HCT116 (cell line): ENCODE measurements at places on chromosomes 7 and 10.

- no peak for DNase-seq
These were observed 91.4 kb upstream of the DIP2C start for GRCh38 chr10:780536-781524.

DNA sequence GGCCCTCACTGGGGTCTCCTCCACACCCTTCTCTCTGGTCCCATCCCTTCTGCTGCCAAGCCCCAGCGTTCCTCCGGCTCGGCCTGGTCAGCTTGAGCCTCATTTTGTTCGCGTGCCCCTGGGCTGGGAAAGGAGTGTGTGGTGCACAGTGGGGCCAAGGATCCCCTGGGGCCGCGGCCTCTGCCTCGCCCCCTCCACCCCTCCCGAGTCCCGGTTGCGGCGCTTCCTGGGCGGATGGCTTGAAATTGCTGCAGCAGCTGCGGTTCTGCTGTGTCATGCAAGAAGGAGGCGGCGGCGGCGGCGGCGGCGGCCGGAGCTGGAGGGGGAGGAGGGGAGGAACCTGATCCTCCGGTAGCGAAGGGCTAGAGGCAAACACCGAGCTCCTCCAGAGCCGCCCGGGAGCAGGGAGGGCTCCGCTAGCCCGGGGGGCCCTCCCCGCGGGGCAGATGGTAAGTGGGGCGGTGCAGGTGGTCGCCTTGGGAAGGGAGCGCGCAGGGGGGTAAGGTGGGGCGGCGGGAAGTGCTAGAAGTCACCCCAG lies 217.8 kb upstream of the MKLN1 start:
- no peak for DNase-seq

DNA sequence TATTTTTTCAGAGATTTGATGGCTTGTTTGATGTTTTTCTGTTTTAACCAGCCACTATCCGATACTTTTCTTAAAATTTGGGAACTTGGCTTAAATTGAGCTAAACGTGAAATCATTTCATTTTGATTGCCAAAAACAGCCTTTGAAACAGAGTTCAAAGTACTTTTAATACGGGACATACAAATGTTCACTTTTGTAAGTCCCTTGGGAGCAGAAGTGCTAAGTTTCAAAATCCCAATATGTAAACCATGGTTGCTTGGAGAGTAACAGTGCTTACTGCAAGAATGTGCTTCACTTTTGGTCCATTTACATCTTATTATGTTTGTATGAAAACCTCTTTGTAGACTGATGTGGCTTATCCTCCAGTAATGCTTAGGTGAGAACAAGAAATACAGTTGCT lies 10.9 kb downstream of the PNPLA8 start:
- DNase-seq, result no peak

GRCh38 chr10:9238041-9238440 lies 1183.6 kb downstream of the GATA3 start:
- DNase-seq, result no peak

DNA sequence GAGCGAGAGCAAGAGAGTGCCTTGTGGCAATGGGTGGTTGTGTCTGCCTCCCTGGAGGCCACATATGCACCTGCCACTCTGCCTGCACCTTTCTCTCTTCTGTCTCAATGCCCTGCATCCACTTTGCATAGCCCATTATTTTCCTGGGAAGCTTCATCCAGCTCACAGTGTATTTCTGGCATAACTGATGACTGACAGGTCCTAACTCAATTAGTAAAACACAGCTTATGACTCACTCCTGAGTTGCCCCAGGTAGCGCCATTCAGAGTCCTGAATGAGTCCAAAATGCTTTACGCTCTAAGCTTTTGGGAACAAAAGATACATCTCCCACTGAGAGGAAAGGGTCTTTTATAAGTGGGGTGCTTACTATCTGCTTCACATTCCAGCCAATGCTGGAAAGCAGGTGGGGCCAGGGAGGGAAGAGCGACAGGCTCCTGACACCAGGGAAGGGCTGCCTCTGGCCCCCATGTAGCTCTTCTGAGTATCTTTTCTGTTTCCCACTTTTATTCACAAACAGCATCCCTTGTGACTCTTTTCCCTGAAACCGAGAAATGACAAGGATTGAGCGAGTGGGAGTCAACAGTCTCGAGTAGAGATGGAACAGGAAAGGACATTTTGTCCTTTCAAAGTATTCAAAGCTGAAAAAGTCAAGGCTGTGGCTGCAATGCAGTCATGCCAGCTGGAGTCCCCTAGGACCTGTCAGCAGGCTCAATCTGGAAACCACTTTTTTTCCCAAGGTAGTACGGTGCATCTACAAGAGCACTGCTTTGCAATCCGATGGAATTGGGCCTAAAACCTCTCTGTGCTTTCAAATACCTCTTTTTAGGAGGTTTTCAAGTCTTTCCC lies 479.3 kb upstream of the PODXL start:
- DNase-seq, result no peak

DNA sequence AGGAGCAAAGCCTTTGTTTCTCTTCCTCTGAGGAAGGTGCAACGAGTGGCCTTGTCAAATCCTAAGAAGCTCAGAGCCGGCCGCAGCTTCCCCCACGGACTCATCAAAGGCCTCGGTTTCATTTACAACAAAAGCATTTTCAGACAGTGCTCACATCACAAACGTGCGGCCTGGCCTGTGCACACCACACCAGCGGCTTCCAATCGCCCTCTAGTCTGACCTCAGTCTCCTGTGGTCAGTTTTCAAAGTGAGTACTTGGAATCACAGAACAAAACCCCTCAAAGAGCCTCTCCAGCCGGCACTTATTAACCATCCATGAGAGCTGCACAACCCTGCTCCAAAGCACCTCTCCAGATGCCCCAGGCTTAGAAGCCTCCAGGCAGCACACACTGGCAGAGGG lies 3.3 kb downstream of the RADIL start:
- DNase-seq, result no peak

- DNase-seq, result no peak
These were observed 125.7 kb downstream of the OAT start for GRCh38 chr10:124292911-124293615.

DNA sequence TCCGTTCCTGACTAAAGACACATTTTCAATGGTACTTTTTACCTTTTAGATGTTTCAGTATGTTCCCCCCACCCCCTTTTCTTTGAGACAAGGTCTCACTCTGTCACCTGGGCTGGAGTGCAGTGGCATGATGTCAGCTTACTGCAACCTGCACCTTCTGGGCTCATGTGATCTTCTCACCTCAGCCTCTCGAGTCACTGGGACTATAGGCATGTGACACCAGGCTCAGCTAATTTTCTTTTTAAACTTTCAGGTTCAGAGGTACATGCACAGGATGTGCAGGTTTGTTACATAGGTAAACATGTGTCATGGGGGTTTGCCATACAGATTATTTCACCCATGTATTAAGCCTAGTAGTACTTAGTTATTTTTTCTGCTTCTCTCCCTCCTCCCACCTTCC lies 99.3 kb upstream of the RPA3 start:
- no peak for DNase-seq

GRCh38 chr7:111498391-111499007 lies 63.8 kb downstream of the IMMP2L start:
- no peak for DNase-seq

DNA sequence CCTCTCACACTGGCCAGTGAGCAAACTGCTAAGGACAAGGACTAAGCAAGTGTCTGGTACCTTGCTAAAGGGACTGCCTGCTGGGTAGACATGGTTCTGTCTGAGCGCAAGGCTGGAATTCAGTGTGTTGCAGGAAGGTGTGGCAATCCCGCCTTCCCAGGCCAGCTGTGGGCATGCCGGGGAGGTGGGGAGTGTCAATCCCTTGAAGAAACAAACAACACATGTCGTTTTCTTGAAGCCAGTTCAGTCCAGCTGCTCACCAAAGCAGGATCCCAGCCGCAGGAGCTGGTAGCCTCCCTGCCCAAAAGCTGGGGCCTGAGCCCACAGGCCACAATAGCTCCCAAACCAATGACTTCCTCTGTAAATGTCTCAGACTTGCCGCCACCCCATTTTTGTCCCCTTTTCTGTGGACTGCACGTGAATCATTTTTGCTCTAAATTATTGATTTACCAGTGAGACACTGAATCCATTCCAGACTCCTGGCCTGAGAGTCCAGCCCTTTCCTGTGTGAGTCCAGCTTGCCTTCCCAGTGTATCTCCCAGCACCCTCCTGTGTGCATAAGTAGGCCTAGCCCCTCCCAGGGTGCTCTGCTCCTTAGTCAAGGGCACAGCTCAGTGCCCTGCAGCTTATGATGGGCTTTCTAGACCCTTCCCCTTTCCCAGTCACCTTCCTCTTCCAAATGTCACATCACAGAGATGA lies 166.8 kb downstream of the RGS10 start:
- DNase-seq, result no peak

DNA sequence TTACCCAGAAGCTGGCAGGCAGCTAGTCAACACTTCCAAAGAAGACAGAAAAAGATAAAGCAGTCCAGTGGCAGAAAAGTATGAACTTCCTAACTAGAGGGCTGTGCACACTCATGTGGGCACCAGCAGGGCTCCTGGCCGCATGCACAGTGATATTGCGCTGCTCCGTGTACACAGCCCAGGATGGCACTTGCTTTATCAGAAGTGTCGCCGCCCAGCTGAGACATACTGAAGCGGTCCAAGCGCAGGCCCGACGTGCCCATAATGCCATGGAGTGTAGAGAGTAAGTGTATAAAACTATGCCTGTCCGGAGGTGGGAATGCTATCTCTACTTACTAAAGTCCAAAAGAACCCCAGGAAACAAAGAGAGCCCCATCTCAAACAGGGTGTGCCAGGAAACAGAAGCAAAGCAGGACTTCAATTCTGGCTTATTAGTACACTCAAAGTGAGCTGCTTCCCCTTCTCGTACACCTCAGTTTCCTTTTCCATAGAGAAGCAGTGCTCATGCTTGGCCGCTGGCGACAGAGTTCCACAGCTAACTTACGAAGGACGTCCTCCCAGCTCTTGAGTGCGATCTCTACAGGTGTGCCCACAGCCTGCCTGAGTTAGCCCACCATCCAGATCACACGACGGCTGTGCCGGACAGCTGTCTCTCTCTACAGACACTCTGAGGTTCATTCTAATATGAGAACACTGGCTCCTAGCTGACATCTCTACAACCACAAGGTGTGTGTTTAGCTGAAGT lies 234.3 kb downstream of the COBL start:
- DNase-seq, result no peak

DNA sequence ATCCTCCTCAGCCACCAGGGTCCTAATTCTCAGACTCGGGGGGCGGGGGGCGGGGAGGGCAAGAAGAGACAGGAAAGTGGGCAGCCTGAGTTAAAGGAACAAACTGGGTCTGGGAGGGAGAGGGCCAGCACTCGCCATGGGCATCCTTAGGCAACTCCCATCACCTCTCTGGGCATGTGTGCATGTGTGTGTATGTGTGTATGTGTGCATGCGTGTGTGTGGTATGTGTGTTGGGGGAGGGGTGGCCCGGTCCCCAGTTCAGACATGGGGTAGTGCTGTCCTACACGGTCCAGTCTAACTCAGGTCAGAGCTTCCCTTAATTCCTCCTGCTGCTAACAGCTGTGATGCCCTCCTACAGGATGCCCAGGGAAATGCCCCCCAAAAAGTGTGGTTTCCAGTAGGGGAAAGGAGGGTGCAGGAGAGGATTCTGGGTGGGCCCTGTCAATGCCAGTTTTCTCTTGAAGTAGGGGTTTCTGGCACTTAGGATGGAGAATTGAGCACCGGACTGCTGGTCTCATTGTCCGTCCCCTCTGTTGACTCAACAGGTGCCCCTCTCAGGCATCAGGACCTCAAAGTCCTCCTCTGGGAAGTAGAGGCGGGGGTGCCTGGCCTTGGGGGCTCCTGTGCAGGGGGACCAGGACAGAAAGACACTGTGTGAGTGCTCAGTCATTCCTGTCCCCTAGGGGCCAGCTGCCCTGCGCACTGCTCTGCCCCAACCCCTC lies 15.1 kb upstream of the ZMIZ1 start:
- no peak for DNase-seq

DNA sequence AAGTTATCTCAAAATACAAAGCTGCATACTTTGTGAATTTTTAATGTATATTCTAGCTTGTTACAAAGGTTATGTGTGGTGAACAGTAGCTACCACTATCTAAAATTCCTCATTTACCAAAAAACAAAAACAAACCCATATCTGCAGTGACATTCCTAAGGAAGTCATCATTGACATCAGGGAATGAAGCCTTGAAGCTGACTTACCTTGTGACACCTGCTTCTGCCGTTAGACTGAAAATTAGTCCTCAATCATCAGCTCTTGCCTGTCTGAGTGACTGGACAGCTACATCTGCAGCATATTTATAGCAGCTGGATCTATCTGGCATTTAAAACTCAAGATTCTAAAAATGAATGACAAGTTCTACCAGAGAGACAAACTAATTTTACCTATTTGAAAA lies 43.2 kb downstream of the COBL start:
- no peak for DNase-seq

DNA sequence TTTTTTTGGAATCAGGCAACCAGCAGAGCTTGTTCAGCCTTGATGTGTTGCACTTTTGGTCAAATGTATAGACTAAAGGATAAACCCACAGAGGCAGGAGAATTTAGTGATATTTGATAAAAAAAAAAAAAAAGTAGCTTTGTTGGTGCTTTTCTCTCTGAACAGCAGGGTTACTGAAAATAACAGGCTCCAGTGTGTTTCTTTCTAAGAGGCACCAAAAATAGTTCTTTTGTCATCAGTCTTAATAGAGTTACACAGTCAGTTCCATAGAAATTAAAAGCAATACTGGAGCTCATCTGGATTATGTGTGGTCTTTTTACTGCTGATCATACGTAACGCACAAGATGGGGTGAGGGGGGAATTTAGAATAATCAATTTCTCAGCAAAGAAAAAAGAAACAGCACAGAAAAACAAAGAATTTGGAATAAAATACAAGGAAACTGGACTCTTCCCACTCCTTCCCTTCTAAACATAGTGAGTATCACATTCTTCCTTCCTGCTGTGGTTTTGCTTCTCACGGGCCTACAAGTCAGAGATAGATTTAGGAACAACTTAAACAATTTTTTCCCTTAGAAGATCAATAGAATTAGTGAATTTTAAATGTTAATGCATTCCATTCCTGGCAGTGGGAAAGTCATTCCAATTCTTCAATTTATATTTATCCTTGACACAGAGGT lies 178.8 kb upstream of the AKR1E2 start:
- DNase-seq, result no peak

DNA sequence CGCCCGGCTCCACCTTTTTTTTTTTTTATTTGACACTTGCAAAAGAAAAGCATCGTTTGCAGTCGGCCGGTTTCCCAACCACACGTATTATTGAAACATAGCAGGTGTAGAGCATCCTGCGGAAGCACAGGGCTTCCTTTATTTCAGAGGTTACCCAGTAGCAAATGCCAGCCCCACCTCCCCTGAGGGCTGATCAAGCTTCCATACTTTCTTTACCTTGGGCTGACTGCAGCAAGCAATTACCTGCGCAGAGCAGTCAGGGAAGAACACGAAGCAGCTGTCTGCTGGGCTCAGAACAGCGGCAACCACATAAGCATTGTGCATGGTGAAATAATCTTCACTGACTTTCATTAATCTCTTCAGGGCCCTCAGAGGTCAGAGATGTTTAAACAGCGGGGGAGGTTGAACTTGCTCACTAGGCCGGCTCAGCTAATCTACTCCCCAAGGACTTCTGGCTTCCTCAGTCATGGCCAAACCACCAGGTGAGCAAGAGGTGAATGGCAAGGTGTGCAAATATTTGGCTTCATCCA lies 784.7 kb upstream of the AUTS2 start:
- no peak for DNase-seq
